Activated CD8-positive, alpha-beta memory T cell treated with anti-CD3 and anti-CD28 coated beads, Interleukin-2, amount 50 U/mL, for 4 hours (primary cell): ENCODE measurements at places on chromosomes 3 and 15.

DNA sequence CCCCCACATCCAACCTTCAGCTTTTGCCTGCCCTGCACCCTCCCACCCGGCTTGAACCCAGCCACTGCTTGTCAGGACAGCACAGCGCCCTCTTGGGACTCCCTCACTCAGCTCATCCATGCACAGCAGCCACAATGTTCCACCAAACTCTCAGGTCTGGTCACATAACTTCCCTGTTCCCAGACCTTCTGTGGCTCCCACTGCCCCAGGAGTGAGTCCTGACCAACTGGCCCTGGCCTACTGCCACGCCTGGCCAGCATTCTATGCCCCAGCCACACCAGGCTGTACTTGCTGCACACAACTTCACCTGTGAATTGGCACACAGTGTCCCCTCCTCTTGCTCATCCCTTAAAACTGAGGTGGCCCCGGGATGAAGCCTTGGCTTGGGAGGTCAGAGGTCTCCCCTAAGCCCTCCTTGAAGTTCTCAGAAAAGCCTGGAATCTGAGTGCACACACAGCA lies 21.0 kb downstream of the PLXNB1 start:
- DNase-seq = no peak

- DNase-seq = no peak
Measured at GRCh38 chr15:41487381-41487780, 6.3 kb upstream of the ITPKA start.

- DNase-seq = no peak
Measured at GRCh38 chr15:52438047-52438446, 90.6 kb downstream of the MYO5A start.

DNA sequence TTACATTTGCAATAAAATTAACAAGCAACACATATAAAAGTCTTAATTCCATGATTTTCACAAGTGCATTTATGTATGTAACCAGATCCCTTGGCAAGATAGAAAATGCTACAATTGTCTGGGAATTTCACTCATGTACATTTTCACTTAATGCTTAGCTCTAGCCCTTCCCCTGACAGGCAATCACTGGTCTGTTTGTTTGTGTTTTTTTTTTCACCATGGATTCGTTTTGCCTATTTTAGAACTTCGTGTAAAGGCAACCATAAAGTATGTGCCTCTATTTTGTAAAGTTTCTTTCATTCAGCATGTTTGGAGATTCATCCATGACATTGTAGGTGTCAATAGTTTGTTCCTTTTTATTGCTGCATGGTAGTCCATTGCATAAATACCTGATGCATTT lies 260.9 kb upstream of the SLCO3A1 start:
- no peak for DNase-seq
